ENCODE measurements at places on chromosomes 12 and 14.

- no peak for DNase-seq
These were observed 79.7 kb upstream of the TRAF3 start for GRCh38 chr14:102697501-102697900.

- no peak for DNase-seq
These were observed 115.9 kb downstream of the NTN4 start for GRCh38 chr12:95674631-95675030.

GRCh38 chr12:116314477-116314876, 37.0 kb upstream of the MED13L start:
- no peak for DNase-seq

DNA sequence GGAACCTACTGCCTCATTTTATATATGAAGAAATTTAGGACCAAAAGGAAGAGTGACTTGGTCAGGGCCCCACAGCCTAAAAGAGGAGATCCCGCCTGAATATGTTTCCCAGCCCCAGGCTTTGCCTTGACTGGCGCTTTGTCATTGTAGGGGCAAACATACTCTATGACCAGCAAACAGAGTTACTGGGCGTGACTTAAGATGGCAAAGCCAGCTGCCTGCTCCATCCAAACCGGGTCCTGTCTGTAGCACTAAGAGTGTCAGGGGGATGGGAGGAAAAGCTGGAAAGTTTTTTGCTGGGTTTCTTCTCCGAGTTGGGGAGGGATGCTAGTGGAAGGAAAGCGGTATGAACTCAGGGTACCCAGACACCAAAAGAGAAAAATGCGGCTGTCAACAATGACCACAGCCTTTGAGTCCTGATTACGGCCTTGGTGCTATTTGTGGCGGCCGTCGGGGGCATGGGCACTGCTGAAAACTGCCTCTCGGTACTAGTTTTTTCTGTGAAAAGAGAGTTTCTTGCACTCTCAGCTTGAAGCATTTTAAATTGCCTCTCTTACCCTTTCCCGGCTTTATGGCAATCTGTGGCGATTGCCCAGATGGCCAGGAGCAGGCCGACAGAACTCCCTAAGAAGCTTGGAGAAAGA, 82.7 kb downstream of the PRIMA1 start:
- DNase-seq: no peak

- no peak for DNase-seq
These were observed 357.5 kb downstream of the FSCB start for GRCh38 chr14:44149597-44149996.

- DNase-seq: no peak
These were observed 263.0 kb upstream of the E2F7 start for GRCh38 chr12:77328326-77328725.

DNA sequence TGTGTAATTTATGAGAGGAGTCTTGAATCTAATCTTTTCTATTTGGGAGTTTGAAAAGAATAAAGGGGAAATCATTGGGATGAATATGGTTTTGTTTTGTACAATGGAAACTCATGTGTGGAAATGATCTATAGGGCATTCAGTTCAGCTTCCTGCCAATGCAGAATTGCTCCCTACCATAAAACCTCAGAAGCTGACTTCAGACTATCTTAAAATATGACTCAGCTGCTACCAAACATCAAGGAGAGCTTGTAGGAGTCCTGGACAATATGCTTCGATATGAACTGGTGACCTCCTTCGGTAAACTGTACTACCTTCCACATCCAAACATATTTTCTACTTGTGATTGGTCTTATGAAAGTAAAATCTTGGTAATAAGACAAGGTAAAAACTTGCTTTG, 160.6 kb downstream of the CAPZA3 start:
- DNase-seq: no peak

- no peak for DNase-seq
These were observed 748 bp downstream of the MAPKAPK5 start for GRCh38 chr12:111842556-111843396.

GRCh38 chr12:459430-460258, at the start of gene B4GALNT3:
Gene B4GALNT3 (plus strand): TSS chr12:459939. CDS start chr12:460377, 438 bp downstream.
- no peak for DNase-seq

DNA sequence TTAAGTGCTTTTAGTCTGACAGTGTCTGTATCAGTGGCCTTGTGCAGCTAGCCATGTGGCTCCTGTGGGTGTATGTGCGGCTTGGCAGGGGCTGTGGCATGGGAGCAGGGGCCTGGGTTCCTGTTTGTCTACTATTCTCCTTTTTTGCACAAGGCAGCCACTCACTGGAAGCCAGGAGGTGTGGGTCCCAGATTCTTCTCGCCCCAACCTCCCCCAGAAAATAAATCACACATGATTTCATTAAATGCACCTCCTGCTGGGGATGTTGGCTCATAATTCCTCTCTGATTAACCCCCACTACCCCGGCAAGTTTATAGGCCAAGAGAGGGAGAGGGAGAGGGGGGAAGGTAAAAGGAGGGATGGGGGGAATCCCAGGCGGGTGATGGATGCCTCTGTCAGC, 17.6 kb downstream of the CALCOCO1 start:
- DNase-seq: no peak

DNA sequence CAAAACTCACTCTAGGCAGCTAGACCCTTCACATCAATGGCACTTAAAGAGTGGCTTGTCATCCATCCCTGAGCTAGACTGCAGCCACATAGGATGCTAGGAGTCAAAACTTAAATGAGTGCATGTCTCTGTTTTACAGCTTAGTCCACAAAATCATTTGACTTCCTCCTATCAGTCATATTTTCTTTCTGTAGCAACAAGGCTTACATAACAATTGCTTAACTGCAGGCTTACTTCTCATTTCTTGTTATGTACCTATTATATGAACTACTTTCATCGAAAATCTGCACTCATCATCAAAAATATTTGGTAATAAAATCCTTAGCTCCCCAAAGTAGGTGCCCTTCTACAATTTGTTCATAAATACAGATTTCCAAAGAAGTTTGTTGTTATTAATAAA, 30.1 kb downstream of the CLEC1A start:
- no peak for DNase-seq

DNA sequence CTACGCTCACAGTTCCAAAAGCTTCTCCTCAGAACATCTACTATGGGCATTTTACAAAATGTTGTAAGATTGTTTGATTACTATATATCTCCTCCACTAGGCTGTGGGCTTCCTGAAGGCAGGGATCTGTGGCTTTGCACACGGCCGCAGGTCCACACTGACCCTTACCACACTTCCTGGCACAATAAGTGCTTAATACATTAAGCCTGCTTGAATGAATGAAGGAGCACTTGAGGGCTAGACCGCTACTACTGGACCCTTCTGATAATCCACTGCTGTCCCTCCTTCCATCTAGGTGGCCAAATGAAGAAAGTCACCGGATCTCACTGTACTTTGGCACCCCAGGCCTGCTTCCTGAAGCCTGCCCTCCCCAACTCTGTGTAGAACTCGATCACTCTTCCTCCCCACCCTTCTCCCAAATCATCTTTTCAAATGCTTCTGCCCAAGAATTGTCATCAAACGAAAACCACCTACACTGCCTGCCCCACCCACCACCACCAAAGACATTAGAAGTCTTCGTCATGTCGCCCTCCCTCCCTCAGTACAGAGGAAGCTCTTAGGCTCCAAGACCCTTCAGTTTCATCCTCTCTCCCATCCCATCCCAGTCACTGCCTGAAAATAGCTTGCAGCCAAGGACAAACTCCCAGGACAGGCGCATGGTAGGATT, 596 bp upstream of the ZBTB39 start:
- DNase-seq: no peak

GRCh38 chr14:74281069-74281468, 21.7 kb downstream of the ABCD4 start:
- no peak for DNase-seq

DNA sequence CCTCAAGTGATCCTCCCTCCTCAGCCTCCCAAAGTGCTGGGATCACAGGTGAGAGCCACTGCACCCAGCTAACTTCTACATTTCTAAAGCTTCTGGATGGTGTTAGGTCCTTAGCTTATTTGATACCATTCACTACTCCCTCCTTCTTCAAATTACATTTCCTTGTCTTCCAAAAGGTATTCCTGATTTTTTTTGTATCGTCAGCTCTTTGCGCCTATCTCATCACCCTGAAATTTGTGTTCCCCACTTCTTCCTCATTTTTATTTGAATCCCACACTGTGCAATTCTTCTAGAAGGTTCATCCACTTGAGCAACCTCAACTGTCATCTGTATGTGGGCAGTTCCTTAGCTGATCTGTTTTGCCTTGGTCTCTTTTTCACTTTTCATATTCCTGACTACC, 241.8 kb upstream of the RGS6 start:
- no peak for DNase-seq

DNA sequence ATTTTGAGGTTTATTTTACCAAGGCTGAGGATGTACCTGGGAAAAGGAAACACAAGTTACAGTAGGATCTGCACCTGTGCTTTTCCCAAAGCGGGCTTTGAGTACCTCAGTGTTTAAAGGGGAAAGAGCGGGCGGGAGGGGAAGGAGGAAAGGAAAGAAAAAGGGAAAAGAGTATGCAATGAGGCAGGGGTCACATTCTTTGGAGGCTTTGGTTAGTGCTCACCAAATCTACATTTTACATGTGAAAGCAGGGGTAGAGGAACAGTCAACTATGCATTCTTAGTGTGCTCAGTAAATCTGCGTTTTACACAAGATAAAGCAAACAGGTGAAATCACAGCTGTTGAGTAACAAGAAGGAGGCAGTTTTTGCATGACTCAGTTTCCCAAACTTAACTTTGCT, 242.2 kb downstream of the TMEM132C start:
- DNase-seq: no peak

DNA sequence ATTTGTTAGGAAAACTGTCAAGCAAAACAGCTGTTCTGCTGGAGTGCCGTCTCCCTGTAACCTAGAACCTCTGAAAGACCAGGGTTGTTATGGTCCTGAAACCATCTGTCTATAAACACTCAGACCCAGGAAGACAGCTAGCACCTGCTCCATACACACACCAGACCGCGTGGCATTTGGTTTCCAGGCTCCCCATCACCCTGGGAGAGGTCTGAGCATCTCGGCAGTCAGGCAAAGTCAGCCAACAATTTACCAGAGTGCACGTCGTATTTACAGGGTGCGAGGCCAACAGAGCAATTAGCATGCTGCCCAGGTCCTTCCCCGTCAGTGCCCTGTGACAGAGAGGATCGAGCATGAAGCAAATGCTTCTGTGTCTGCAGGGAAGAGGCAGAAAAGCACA, 272.5 kb downstream of the SLC15A4 start:
- DNase-seq: no peak

DNA sequence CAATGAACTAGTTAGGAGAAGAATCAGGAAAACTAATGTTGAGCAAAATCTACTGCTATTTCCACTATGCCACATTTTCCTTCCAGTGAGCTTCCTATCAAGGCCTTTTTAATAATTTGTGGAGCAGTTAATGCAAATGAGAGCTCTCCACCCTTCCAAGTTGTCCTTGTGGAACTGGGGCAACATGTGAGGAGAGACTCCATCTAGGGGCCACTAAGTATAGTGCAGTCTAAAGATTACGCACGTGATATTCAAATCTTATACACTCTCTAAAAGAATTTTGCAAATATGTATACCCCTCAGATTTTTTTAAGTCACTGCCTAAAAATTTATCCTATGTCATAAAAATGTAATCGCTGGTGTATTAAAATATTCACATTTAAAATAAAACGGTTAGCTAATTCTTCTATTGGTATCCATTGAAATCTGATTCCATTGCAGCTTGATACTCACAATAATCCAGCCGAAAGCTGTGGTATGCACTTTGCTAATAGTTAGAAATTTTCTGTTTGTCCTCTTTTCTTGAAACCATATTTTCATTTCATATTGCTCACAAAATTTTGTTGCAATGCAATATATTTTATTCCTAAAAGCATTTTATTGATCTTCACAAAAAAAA, 100.1 kb downstream of the PAH start:
- peak; percentile 8 for DNase-seq

DNA sequence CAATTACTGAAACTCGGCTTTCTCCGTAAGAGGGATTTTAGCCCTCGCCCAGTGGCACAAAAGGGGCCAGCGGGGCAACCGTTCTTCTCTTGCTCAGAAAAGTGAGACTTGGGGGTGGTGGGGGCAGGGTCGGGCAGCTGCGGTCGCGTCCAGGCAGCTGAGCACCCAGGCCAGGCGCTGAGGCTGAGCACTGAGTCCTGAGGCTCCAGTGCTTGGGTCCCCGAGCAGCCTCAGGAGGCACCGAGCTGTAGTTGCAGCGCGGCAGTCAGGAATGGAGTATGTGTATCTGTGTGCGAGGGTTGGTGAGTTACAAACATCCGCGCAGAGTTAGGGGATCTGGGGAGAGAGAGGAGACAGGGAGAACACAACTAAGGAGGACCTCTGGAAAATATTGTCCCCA, 4.1 kb upstream of the HOXC6 start:
- no peak for DNase-seq

Measured in GM04504 (cell line).